Tongue (tissue), 3 donors: ENCODE measurements at places on chromosomes 3 and 15. TPM values are rescaled to one million over a fixed set of nuclear protein-coding genes. Genes with fewer than 3 reads are reported as not detected.

DNA sequence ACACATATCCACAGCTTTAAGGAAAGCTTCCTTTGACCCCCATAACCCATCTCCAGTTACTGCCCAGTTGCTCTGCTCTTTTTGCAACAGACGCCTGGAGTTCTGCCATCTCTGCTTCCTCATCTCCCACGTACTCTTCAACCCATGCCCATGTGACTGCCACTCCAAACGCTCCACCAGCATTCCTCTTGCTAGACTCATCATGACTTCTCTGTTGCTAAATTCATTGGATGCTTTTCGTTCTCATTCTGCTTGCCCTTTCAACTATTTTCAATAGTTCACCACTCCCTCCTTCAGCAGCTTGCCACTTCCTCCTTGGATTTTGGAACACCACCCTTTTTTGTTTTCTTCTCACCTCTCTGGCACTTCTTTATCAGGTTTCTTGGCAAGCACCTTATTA is 2.7 kb upstream of the KNSTRN start:
- DNase-seq, result peak; percentile 84

- DNase-seq, result no peak
Observed at GRCh38 chr15:49282366-49282765, 112.3 kb downstream of the GALK2 start.

DNA sequence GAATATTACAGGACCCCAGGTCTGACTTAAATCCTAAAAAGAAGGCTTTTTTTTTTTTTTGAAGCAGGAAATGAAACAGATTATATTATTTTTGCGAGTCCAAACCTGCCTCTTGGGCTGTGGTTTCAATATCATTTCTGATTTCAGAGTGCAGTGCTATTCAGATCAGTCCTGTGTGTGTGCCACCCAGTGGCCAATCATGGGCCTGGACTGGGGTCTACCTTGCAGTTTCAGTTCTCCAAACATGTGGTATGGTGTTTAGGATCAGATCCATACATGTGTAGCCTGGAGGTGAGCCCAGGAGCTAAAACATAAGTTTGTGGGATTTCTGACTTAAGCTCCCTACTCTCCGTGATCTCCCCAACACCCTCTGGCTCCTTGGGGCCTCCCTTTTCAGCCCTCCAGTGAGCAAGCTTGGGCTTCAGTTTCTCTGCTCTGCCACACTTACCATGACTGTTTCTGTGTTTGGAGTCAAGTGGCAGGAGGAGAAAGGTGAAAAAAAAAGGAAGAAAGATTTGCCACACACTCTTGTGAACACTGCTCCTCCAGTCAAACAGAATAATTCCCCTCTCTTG is 12.1 kb upstream of the THSD4 start:
- DNase-seq, result no peak

GRCh38 chr3:197527569-197527968 is 28.2 kb downstream of the BDH1 start:
- no peak for DNase-seq

- no peak for DNase-seq
Observed at GRCh38 chr3:197501496-197501878, 54.3 kb downstream of the BDH1 start.

DNA sequence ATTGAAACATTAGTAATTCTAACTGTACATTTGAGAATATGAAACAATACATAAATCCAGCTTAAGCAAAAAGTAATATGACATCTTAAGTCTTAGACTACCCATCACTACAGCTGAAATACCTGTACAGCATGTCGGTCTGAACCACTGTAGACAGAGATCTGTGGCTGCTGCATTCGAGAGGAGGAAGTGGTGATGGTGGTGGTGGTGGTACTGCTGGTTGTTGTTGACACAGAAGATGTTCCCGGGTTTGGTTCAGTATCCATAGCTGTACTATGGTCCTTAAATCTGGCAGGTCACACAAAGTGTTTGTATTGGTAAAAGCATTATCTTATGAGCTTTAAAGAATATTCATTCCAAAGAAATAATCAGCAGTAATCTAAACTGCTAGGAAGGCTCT is 2.9 kb downstream of the PHC3 start:
- DNase-seq, result no peak

DNA sequence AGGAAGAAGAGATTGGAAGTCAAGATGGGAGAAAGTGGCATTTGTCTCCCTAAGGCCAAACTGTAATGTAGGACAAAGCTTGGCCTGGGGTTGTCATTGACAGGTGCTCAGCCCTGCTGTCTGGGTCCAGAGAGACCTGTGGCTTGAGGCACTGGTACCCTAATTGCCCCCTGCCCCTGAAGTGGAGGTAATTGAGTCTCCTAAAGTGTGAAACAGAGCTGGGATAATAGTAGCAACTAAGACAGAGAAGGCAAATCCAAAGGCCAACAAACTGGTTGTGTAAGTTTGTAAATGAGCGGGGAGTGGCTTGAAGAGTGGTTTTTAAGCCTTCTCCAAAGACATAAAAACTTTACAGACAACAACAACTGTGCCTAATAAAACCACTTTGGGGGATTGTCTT is 264.2 kb upstream of the ROPN1 start:
- no peak for DNase-seq

DNA sequence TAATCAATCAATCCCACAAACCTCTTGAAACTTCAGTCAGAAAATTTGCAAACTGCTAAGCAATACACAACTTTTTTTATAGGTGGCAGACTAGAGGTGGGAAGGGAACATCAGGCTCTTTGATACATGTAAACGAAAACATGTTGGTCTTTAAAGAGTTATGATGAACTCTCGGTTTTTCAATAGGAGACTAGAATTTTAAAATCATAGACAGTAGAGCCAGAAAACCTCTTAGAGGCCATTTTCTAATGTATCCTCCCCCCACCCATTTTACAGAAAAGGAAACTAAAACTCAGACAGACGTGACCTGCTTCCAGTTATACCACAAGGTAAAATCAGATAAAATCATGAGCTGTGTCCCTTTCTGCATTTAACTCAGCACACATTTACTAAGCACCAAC is 179.1 kb upstream of the LPP start:
- DNase-seq, result no peak

DNA sequence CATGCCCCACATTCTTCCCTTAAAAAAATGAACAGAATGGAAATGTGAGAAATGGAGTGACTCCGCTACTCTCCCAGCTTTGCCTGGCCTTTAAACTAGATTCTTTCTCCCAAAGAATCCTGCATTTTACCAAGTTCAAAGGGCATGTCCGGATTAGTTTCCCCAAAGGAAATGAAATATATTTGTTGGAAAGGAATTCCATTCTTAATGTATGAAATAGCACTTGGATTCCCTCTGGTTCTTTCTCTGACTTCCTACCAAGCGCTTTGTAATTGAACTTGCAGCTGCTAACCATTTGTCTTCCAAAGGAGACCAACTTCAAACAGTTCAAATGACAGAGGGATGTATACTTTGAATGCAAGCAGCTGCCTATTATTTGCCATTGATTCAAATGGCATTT is 18.9 kb downstream of the MAP2K1 start:
- peak; percentile 92 for DNase-seq

DNA sequence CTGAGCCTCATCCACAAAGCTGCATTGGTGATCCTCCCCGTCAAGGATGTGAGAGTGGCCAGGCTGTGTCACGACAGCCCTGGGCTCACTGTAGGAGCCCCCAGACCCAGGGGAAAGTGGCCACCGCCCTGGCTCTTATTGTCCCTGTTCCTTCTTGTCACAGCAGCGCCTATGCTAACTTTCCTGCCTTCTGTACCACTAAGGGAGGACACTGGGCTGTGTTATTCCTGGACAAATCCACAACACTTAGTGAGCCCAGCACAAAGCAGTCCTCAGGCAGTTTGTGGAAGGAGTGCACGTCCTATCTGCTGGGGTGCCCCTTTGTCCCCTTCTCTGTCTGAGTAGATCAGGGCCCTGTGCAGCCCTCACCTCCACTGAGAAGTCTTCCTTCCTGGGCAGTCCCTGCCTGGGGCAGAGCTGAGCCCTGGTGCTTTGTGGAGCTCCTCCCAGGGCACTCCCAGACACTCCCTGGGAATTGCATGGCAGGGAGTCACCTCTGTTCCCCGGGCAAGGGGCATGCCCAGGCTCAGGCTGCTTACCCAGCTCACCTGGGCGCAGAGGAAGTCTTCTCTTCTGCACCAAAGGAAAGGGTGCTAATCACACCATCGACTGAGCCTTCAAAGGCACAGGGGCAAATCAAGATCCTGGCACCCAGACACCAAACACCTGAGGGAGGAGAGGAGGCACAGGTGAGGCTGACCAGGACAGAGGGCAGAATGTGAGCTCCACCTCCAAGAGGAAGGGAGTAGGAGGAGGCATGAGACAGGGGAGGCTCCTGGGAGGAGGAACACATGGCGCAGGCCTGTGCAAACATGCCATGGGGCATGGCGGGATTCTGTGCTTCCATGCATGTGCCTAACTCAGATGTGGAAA is 138.7 kb downstream of the KLF13 start:
- DNase-seq, result no peak

GRCh38 chr3:186614597-186615483 is 2.0 kb downstream of the AHSG start:
- DNase-seq, result peak; percentile 90

DNA sequence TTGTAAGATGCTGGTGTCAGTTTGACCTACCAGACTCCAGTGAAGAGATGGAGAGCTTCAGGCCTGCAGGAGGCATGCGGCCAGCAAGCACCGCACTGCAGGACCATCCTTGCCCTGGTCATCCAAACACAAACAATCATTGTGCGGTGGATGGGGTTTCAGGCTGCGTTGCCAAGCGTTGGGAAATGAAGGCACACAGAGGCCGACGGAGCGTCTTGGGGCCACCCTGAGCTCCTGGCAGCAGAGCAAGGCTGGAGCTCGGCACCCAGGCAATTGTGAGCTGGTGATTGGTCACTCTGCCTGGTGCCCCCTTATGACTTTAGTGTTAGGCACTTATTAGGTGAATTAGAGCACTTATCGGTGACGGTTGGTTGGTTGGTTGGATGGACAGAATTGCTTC is 222.6 kb upstream of the RGMA start:
- DNase-seq, result no peak

DNA sequence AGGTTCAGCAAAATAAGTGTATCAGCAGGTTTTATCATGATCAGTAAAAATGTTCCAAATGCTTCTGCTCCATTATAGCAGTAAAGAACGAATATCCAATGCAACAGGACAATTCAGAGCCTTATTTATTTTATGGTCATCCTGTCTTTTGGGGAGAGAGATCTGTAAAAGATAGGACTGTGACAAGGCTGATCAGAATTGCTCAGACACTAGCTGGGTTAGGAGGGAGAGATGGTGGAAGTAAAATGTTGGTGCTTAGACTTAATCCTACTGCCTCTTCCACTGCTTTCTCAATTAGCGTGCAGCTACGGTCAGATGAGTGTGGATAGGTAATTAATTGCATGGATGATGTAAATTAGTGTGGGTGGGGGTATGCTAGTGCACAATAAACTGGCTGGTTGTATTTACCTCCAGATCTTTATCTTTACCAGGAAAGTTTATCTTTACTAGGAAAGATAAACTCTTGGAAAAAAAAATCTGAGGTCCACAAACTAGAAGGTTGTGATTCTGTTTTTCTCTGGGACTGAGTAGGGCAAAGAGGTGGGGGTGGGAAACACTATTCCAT is 2.2 kb downstream of the EID1 start:
- DNase-seq, result no peak

PDZRN3 gene
- 35.6 TPM for total RNA-seq

SLC38A3 gene
- total RNA-seq, result 1.2 TPM

ANKUB1 gene
- not detected for total RNA-seq

RTP3 gene
- total RNA-seq, result not detected

RYR3 gene
- 98.0 TPM for total RNA-seq

XIRP1 gene
- total RNA-seq, result 113 TPM

ROBO2 gene
- total RNA-seq, result 22.1 TPM

SH2D7 gene
- total RNA-seq, result not detected

CLDN16 gene
- total RNA-seq, result not detected

FETUB gene
- not detected for total RNA-seq
